ENCODE measurements at places on chromosomes 4 and X. TPM values are rescaled to one million over a fixed set of nuclear protein-coding genes. Genes with fewer than 3 reads are reported as not detected.

Gene ANKRD50
- 0.35 TPM for total RNA-seq

Gene NPY5R
- total RNA-seq = not detected

Gene SLC25A14
- 14.8 TPM for total RNA-seq

Gene NLGN3
- total RNA-seq = 0.98 TPM

Gene CAMK2D
- 38.5 TPM for total RNA-seq

Gene KCNE5
- total RNA-seq = 0.19 TPM

Gene NPY2R
- total RNA-seq = not detected

Gene AKAP4
- total RNA-seq = not detected

Gene RAB9B
- 0.40 TPM for total RNA-seq

Gene GRIPAP1
- total RNA-seq = 91.2 TPM

Gene CABS1
- total RNA-seq = not detected

- no peaks in the 10 kb centered on the region for H3K27me3 ChIP-seq
- no peak for DNase-seq
- H3K4me1 ChIP-seq = peaks cover 60% of the 10 kb centered on the region
- peak overlapping the region; percentile 25 for H3K27ac ChIP-seq
- H3K36me3 ChIP-seq = peaks cover 50% of the 10 kb centered on the region
- no peak overlapping the region for H3K4me3 ChIP-seq
These were observed 25.0 kb downstream of the GPR174 start for GRCh38 chrX:79169484-79169883.

DNA sequence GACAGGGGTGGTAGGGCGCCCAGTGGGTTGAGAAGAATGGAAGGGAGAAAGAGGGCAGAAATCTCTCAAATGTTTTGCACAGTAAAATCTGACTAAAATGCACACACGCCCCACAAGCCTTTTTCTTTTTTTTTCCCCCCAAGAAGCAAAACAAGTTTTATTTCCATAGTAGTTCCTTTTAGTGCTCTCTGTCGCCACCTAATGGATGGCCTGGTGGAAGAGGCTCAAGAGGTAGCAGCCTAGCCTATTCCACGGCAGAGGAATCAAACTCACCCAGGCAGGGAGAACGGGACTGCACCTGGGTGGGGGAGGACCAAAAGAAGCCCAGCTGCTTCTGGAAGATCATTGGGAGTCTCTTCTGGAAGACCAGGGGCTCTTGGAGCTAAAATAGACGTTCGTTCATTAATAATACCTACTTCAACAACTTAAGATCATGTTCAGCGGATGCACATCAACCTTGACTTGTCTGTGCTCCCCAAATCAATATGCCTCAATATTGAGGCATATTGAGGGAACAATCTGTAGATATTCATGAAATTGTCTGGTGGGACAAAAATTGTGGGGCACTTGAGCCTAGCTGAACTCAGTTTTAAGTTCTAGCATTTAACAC lies 31.6 kb upstream of the IRAK1 start:
- H3K27ac ChIP-seq = peak overlapping the region; percentile 73
- H3K4me1 ChIP-seq = peaks cover 28% of the 10 kb centered on the region
- H3K4me3 ChIP-seq = no peak overlapping the region
- H3K27me3 ChIP-seq = no peaks in the 10 kb centered on the region
- peaks cover 30% of the 10 kb centered on the region for H3K36me3 ChIP-seq

- H3K4me1 ChIP-seq = peaks cover 16% of the 10 kb centered on the region
- DNase-seq = peak; percentile 18
- peak overlapping the region; percentile 13 for H3K27ac ChIP-seq
These were observed 3.8 kb downstream of the CXXC4 start for GRCh38 chr4:104490770-104491480.

DNA sequence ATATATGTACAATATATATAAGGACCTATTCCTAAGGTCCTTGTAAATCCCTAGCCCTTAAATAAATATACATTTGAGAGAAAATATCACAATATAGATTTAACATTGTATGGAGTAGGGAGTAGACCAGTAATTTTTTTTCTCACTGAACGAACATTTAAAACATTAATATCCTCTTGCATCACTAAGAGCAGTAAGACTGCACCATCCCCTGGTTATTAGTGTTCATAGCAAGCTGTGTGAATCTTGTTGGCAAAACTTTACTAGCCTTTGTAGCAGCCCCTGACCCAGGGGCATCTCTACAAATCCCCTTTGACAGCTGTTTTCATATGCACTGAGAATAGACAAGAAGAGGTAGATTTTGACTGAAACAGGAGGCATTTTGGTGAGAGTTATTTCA lies 146.5 kb downstream of the IL1RAPL2 start:
- H3K36me3 ChIP-seq = no peaks in the 10 kb centered on the region
- no peak overlapping the region for H3K4me3 ChIP-seq
- no peak for DNase-seq
- no peaks in the 10 kb centered on the region for H3K4me1 ChIP-seq

DNA sequence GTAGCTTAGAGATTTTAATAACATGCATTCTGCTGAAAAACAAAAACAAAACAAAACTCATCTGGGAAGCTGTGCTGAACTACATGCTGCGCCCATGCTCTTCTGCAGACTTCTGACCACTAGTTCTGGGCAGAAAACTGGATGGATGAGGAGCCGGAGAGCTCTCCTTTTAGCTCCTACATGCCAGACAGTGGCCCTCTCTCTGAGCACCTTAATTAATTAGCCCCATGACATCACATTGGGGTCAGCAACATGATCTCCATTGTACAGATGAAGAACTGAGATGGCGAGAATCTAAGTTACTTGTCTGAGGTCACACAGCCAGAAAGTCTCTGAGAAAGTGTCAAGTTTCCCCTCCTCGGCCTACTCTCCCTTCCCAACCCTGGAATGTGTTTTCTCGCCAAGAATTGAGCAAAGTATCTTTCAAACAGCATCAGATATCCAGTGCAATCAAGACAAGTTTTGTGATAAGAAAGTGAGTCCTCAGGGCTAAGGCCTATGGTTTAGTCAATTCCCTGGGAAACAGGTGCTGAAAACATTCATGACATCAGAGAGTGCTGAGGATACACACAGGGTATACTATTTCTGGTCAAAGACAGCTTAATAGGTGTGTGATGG lies 21.6 kb downstream of the SCD5 start:
- DNase-seq = no peak
- no peaks in the 10 kb centered on the region for H3K4me1 ChIP-seq
- no peaks in the 10 kb centered on the region for H3K27me3 ChIP-seq
- H3K36me3 ChIP-seq = no peaks in the 10 kb centered on the region
- no peak overlapping the region for H3K4me3 ChIP-seq

DNA sequence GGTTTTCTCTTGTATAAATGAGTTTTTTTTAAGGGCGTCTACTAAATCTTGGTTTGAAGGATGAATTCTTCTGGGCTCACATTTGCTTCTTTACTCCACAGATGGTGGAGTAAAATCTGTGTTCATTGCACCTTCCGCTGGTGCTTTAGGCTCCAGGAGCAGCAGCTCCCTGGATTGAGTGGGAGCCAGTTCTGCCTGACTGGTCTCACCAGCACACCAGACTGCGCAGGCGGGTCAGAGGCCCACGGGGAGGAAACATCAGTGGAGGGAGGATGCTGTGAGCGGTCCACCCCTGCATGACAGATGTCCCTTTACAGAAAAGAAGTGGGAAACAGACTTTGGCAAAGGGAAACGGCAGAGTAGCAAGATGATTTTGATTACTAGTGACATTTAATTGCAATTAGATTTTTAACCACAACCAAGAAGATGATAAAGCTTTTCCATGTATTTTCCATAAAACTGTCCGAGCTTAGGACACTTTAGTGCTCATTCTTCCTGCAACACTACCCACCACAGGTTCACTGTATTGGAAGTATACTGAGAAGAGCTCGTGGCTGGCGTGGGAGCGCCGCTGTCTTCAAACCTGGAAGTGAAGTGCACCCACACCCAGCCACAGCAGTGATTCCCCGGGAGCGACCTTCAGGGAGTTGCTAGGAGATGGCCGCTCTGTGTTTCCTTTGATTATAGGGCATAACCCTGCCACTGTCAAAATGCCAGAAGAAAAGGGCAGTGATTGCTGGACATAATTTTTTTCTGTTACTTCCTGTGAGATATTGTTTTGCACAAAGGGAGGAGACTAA lies 95.2 kb downstream of the SORBS2 start:
- no peak for DNase-seq
- H3K4me1 ChIP-seq = no peaks in the 10 kb centered on the region
- H3K27me3 ChIP-seq = peaks cover 2% of the 10 kb centered on the region
- no peaks in the 10 kb centered on the region for H3K36me3 ChIP-seq
- no peak overlapping the region for H3K27ac ChIP-seq

DNA sequence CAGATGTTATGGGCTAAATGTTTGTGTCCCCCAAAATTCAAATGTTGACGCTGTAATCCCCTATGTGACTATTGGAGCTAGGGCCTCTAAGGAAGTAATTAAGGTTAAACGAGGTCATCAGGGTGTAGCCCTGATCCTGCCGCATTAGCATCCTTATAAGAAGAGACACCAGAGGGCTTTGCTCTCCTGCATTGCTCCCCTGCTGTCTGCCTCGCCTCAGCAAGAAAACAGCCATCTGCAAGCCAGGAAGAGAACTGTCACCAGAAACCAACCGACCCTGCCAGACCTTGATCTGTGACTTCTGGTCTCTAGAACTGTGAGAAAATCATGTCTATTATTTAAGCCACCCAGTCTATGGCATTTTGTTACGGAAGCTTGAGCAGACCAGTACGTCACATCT lies 331.9 kb downstream of the DCTD start:
- no peaks in the 10 kb centered on the region for H3K27me3 ChIP-seq
- DNase-seq = no peak
- H3K27ac ChIP-seq = no peak overlapping the region

GRCh38 chr4:181793096-181793495 lies 450.1 kb upstream of the TENM3 start:
- H3K4me3 ChIP-seq = no peak overlapping the region
- no peaks in the 10 kb centered on the region for H3K27me3 ChIP-seq
- no peaks in the 10 kb centered on the region for H3K36me3 ChIP-seq
- no peak for DNase-seq

DNA sequence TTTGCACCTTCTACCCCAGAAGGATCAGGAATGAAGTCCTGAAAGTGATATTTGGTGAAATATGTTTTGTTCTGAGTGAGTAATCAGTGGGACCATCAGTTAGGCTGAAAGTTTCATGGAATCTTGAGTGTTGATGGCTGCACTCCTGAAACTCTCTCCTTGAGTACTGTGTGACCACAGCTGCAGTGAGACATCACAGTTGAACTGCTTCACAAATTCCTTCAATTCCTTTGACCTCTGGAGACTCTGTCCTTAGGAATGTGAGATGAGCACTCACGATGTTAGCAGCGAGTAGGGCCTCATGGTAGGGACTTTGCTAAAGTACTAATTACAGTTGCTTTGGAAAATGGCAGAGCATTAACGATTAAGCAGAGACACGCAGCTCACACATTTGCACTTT lies 142.9 kb upstream of the SLC4A4 start:
- H3K27me3 ChIP-seq = peaks cover 30% of the 10 kb centered on the region
- H3K4me1 ChIP-seq = peaks cover 17% of the 10 kb centered on the region
- H3K27ac ChIP-seq = no peak overlapping the region
- no peak for DNase-seq
- no peaks in the 10 kb centered on the region for H3K36me3 ChIP-seq
- no peak overlapping the region for H3K4me3 ChIP-seq

- no peaks in the 10 kb centered on the region for H3K4me1 ChIP-seq
- no peak overlapping the region for H3K27ac ChIP-seq
- no peaks in the 10 kb centered on the region for H3K27me3 ChIP-seq
- no peaks in the 10 kb centered on the region for H3K36me3 ChIP-seq
- H3K4me3 ChIP-seq = no peak overlapping the region
- no peak for DNase-seq
These were observed 98.2 kb upstream of the NRK start for GRCh38 chrX:105723966-105724735.

- H3K27ac ChIP-seq = no peak overlapping the region
- H3K27me3 ChIP-seq = no peaks in the 10 kb centered on the region
- H3K36me3 ChIP-seq = peaks cover 64% of the 10 kb centered on the region
- no peak overlapping the region for H3K4me3 ChIP-seq
These were observed 11.7 kb downstream of the RELL1 start for GRCh38 chr4:37674439-37674838.

DNA sequence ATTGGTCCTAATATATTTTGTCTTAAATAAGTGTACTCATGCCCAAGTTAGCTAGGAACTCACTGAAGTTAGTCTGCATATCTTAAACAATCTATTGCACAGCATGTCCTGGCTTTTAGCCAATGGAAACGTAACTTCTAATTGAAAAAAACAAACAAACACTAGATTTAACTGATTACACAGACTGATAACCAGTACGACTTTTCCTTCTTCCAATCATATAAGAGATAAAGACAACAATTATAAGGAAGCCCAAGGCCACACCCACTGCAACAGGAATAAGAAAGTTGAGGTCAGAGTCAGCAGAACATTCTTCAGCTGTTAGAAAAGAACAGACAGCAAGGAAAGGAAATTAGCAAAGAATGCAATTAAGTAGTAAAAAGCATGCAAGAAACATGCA lies 40.8 kb downstream of the LAMP2 start:
- H3K36me3 ChIP-seq = peaks cover 18% of the 10 kb centered on the region
- H3K4me3 ChIP-seq = no peak overlapping the region
- H3K27me3 ChIP-seq = no peaks in the 10 kb centered on the region
- peaks cover 8% of the 10 kb centered on the region for H3K4me1 ChIP-seq
- no peak overlapping the region for H3K27ac ChIP-seq

DNA sequence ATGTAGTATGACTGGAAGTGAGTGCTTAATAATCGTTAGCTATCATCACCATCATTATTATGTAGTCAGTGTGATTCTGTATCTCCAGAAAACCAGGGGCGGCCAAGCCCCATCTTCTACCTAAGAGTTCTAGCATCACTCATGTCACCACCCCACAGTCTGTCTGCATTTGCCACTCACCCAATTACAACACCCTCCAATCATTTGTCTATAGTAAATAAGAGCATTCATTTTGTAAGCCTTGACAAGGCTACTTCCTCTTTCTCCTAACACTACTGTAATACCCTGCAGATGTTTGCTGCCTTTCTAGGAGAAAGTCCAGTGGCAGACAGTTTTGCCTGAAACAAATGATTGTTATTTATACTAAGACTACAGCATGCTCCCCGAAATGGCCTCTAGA lies 15.8 kb upstream of the IL21 start:
- H3K36me3 ChIP-seq = peaks cover 2% of the 10 kb centered on the region
- H3K27me3 ChIP-seq = no peaks in the 10 kb centered on the region
- H3K4me1 ChIP-seq = peaks cover 18% of the 10 kb centered on the region
- no peak for DNase-seq
- H3K4me3 ChIP-seq = no peak overlapping the region
- H3K27ac ChIP-seq = no peak overlapping the region

- peaks cover 43% of the 10 kb centered on the region for H3K4me1 ChIP-seq
- H3K27me3 ChIP-seq = peaks cover 89% of the 10 kb centered on the region
- H3K4me3 ChIP-seq = no peak overlapping the region
- peaks cover 6% of the 10 kb centered on the region for H3K36me3 ChIP-seq
These were observed 2.8 kb upstream of the GSX2 start for GRCh38 chr4:54097152-54097551.

DNA sequence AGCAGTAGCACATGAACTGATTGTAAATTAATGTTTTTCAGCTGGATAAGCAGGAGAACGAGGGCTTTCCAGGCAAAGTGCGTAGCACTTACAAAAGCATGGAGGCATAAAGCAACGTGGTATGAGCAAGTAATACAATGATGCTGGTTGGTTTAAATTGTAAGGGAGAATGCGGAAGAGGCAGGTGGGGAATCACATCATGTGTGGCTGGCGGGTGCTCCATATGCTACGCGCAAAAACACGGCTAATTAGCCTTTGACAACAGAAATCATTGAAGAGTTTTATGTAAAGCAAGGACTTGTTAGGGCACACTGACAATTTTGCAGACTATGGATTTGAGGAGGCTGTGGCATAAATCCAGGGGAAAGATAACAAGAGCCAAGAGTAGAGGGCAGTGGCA lies 14.6 kb downstream of the SYTL4 start:
- H3K27ac ChIP-seq = no peak overlapping the region
- H3K36me3 ChIP-seq = no peaks in the 10 kb centered on the region
- H3K27me3 ChIP-seq = no peaks in the 10 kb centered on the region
- DNase-seq = no peak
- H3K4me3 ChIP-seq = no peak overlapping the region

GRCh38 chrX:46860557-46860956 lies 23.7 kb downstream of the RP2 start:
- no peak overlapping the region for H3K27ac ChIP-seq
- no peaks in the 10 kb centered on the region for H3K27me3 ChIP-seq
- no peaks in the 10 kb centered on the region for H3K4me1 ChIP-seq
- H3K4me3 ChIP-seq = no peak overlapping the region

Measured in activated CD4-positive, alpha-beta T cell treated with anti-CD3 and anti-CD28 coated beads, Interleukin-2, amount 10 ng/mL, durations not matched to agents 7 days and 5 days (primary cell).